ENCODE measurements at places on chromosomes 4 and X.

GRCh38 chrX:108036298-108036973 is 8.4 kb upstream of the VSIG1 start:
- DNase-seq: no peak

DNA sequence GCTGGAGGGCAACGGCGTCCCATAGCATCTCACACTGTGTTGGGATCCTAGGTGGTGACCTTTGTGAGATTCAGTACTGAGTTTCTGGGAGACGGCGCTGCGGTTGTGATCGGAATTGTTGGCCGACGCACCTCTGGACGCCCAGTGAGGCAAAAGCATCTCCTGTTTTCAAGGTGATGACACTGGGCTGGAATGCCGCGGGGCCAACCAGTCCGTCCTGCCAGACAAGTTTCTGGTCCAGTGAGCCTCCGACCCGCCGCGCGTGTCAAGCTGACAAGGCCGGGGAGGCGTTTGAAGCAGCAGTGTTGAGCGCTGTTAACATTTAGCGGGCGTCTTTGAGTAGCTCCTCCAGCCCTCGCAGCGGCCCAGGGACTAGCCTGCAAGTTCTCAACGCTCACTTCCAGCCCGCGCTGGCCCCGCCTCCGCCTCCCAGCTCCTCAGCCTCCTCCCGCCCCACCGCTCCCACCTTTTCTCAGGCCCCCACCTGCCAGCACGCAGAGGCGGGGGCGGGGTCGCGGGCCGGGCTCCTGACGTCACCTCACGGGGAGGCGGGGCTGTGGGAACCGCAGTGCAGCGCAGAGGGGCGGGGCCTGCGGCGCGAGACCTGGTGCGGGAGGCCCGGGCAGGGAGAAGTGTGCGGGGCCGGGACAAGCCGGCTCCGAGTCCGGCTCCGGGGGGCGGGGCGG is 482 bp upstream of the CDS1 start:
- peak; percentile 90 for DNase-seq

- no peak for DNase-seq
These were observed 429.3 kb downstream of the AFF2 start for GRCh38 chrX:148929686-148930085.

DNA sequence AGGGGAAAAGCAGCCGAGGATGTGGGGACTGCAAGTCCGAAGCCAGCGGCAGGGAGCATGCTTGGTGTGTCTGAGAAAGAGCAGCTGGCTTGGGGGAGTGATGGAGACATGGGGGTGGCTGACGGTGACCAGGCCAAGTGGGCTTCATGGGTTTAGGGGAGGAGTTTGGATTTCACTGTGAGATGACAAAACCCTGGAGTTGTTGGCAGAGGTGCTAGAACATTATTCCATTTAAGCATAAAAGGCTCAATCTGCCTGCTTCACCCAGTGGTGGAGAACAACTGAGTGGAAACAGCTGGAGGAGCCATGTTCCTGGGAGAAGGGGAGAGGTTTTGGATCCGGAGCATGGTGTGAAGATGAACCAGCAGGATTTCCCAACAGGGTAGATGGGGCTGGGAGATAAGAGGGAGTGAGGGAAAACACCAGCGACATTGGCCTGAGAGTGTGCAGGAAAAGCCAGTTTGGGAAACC is 318.0 kb upstream of the TAPT1 start:
- peak; percentile 91 for DNase-seq

DNA sequence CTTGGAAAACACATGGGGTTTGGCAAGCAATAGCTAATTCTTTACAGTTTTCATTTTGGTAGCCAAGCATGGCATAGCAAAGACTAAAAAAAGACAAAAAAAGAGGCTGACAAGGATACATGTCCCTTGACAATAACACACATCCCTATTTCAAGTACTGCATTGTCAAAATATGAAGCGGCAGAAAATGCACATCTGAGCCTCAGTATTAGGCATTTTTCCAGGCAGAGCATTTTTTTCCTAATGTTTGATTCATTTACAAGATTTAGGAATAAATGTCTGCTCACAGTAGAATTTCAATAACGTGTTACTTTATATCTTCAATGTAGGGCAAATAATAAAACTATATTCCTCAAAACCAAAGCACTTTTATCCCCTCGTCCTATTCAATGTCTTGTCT is 216.3 kb upstream of the PCDH18 start:
- no peak for DNase-seq

DNA sequence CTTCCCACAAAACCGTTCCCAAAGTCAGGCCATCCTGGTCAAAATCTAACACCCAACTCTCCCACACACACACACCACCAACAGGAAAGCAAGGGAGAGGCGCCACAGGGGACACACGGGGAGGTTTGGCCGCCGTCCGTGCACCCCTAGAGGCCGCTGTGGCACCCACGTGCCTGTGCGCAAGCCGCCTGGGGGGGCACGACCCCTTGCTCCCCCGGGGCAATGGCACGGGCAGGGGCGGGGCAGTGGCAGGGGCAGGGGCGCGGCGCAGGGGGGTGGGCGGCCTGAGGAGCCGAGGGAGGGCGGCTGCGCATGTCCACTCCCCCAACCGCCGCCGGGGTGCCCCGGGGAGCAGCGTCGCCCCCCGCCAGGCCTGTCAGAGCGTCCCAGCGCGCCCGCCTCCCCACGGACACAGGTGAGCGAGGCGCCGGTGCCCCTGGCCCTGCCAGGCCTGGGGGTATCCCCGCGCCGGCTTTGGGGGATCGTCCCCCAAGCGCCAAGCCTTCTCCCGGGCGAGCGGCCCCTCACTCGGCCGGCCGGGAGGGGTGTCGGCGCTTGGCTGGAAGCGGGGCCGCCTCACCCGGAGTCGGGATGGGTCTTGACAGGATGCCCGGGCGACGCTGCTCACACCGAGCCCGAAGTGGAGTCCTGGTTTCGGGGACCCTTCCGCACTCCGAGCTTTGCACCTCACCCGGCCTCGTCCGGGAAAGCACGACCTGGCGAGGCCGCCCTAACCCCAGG is at the start of gene ERAS:
ERAS (plus strand) TSS at position 379 of the 741 bp plus-strand sequence. CDS start 2,611 bp downstream, outside the sequence.
- no peak for DNase-seq

DNA sequence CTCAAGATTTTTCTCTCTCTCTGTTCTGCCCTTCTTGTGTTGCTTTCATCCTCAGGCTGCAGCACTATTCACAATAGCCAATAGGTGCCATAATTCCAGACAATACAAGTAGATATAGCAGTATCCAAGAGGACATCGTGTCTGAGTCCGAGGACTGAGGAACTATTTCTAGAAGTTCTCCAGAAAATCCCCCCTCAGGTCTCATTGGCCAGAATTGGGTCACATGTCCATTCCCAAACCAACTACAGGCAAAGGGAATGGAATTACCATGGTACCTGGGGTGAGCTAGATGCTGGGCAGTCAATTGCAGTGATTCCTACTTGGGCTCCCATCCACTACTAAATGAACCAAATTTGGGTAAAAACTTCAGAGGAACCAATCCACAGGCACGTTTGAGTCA is 301.9 kb upstream of the RASGEF1B start:
- no peak for DNase-seq

DNA sequence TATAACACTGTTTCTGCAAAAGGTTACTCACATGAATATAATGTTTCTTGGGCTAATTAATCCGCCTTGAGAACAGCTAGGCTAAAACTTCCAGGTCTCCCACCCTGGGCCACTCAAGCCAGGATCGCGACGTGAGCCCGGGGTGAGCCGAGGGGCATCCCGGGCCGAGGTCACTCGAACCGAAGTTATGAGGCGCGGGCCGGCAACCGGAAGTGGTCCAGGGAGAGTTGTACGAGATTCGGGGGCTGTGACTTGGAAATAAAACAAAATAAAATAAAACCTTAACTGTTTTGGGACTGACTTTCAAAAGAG is 317 bp downstream of the CMC4 start:
- DNase-seq: no peak

DNA sequence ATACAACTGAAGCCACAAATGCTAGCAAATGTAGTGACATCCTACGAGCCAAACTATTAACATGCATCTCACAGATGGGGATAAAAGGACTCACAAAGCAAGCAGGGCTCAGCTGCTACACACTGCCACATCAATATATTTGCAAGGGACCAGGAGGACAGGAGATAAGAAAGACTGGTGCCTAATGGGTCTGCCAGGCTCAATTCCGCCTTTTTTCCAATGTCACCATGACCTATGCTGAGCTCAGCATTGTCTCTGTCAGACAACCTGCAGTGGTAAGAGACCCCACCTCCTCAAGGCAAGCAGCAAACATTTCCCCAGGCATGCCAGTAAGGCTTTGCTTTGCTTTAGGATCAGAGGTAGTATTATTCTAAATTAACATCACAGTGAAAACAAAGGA is 435 bp downstream of the DCX start:
- DNase-seq: no peak

DNA sequence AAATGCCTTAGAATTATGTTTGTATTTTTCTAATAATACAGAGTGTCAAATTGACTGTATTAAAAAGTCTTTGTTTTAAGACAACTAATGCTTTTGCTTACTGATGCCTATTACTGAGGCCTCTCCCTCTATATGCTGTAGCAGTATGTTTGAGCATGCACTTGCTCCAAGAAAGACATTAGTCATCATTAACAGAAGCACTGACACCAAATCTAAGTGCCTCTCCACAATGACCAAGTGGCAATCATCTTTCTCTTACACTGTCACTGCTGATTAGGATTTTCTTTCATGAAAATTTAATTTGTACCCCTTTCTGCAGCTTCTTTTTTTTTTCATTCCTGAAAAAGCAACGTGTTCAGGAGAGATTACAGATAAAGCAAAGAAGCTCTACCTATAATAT is 11.1 kb upstream of the MAB21L2 start:
- no peak for DNase-seq

- no peak for DNase-seq
These were observed 118.1 kb upstream of the EMCN start for GRCh38 chr4:100635899-100636298.

DNA sequence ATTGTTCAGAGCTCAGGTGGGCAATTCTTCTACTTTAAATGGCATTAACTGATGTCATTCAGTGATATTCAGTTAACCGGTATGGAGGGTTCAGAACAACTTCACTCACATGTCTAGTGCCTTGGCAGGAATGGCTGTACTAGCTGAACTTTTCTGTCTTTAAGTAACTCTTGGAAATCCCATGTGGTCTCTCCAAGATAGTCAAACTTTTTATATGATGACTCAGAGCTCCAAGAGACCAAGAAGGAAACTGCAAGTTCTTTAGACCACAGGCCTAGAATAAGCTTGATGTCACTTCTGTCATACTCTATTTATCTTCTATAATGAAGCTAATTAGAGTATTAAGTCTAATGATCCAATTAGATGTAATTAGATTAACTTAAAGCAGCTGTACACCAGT is 24.9 kb downstream of the LHFPL1 start:
- DNase-seq: no peak

DNA sequence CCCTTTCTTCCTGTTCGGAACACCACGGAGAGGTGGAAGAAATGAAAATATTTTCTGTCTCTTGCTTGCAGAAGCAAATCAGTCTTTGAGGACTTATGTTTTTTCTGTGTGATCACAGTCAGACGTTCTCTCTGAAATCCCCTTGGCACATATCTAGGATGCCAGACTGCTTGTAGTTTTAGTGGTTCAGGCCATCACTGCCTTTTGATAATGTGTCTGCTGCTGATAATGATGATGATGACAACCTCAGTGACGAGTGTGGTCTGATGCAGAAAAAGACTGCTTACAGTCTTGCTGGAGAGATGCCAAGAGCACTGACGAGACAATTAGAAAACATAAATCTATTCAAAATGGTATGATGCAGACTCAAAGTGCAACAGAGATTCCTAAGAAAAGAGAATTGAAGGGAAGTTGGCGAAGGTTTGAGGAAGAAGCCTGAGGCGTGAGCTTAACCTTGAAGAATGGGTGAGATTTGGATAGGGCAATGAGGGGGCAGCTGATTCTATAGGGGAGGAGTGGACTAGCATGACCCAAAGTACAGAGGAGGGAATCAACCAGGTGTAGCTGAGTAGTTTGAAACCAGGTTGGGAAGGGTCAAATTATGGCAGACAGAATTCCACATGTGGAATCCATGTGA is 7.9 kb downstream of the RAB33A start:
- DNase-seq: no peak
